ENCODE measurements at places on chromosomes 7 and 10.

GRCh38 chr10:87816898-87817608 lies 973 bp downstream of the ATAD1 start:
- no peak for DNase-seq

DNA sequence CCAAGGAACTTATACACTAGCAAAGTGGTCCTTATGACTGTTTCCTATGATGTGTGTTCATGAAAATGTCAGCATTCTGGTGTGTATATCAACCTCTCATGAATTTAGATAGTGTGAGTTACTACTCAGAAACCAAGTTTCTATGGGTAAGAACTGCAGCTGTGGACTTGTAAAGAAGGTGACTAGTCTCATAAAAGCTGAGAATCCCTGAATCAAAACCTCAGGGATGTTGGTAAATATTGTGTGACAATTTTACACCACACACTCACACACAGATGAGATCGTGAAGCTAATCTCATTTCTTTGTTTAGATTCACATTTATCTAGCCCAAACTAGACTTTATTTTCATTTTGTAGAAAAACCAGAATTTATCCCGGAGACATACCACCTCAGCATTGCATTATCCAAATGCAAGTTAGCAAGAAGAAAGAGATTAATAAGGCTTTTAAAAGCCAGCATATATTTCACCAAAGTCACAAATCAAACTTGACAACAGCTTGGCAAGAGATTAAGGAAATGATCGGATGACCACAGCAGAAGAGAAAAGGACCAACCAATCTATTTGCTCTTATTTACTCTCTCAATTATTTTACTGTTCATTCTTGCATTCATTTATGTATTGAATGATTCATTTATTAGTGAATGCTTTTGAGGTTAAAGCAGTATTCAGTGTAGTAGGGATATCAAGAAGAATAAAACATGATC lies 92.9 kb downstream of the PLXDC2 start:
- no peak for DNase-seq

DNA sequence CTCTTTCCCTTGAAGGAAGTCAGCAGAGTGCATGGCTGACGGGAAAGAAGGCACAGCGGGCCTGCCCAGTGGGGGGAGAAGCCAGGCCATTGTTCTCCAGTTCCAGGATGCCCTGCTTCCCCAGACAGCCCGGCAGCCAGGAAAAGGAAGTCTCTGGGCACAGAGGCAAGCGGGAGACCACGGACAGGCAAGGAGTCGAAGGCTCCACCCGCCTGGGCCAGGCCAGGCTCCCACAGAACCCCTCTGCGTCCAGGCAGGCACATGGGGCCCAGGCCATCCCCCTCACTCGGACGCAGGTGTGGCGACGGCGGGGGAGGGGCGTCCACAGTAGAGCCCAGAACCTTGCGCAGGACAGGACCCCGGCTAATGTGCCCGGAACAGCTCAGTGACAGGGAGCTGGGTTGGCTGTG lies 8.7 kb downstream of the GPR146 start:
- no peak for DNase-seq

DNA sequence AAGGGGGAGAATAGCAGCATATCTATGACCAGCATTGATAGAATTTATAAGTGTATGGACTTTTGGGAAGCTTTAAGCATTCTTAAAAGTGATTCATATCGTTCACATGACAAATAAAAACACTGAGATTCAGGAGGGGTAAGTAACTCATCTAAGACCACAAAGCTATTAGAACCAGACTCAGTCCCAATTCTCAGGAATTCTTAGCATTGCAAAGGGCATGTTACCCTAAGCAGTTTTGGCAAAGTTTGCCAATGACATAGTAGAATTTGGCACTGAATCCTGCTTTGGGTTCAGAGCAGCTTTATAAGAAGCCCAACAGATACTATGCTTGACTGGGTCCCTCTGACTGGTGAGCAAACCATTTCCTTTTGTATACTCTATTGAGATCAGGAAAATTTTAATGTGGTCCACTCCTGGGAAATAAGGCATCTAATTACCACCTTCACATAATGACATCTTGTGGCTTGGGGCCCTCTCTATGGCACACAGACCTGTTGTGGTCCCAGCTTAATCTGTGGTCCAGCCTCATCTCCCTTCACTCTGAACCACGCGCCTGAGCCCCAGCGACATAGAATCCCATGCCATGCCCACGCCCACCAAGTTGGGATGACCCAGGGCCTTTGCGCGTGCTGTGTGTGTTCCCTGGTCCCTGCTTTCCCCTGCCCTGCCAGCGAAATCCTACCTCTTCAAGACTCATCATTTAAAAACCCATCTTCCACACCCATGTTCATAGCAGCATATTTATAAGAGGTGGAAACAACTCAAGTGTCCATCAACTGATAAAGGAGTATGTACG lies 37.5 kb upstream of the DOCK1 start:
- DNase-seq: no peak

- no peak for DNase-seq
Measured at GRCh38 chr7:112252691-112253090, 46.2 kb downstream of the ZNF277 start.

GRCh38 chr10:97270523-97271154 lies 21.8 kb downstream of the ARHGAP19 start:
- no peak for DNase-seq

GRCh38 chr7:138286846-138287245 lies 173.2 kb upstream of the TRIM24 start:
- DNase-seq: no peak

DNA sequence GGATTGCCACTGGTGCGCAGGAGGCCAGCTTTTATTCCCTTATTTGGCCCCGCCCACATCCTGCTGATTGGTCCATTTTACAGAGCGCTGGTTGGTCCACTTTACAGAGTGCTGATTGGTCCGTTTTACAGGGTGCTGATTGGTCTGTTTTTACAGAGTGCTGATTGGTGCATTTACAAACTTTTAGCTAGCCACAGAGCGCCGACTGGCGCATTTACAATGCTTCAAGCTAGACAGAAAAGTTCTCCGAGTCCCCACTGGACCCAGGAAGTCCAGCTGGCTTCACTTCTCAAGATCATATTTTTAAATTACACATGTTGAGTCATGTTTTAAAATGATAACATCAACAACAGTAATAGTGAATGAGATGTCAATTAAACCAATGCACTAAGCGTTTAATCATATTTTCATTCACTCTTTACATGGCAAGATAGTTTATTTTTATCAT lies 128.3 kb downstream of the CUBN start:
- DNase-seq: no peak

GRCh38 chr7:115924411-115924810 lies 106.2 kb downstream of the TFEC start:
- DNase-seq: no peak

- no peak for DNase-seq
Measured at GRCh38 chr10:15305161-15305560, 65.9 kb downstream of the FAM171A1 start.

DNA sequence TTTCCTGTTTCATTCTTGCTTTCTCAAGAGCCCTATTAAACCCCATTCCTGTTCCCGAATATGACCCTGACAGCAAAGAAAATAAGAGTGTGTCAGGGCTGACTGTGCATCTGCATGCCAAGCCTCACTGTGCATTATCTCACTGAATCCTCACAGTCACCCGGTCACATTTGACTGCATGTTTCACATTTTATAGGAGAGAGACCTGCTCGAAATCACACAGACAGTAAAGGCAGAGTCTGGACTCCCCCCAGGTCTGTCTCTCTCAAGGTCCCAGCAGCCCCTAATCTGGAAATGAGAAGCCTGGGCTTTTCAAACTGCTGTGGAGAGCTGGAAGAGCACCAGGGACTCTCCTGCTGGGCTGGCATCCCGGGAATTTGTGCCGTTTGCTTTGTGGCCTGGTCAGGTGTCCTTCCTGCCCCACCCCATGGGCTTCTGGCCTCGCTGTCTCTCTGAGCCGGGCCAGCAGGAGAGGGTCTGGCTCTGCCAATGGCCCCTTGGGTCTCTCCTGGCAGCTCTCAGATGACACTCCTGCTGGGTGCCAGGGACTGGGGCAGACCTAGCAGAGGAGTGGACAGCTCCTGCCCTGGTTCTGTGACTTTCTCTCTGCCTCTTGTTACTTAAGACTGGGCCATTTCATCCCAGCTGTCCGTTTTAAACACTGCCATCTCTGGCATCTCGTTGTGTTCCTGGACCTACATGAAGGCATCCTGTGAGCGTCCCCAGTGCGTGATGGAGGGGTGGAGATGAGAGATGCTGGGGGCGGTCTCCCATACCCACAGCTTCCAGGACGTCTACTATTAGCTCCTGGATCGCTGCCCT lies 173.6 kb downstream of the ARHGAP12 start:
- DNase-seq: no peak

DNA sequence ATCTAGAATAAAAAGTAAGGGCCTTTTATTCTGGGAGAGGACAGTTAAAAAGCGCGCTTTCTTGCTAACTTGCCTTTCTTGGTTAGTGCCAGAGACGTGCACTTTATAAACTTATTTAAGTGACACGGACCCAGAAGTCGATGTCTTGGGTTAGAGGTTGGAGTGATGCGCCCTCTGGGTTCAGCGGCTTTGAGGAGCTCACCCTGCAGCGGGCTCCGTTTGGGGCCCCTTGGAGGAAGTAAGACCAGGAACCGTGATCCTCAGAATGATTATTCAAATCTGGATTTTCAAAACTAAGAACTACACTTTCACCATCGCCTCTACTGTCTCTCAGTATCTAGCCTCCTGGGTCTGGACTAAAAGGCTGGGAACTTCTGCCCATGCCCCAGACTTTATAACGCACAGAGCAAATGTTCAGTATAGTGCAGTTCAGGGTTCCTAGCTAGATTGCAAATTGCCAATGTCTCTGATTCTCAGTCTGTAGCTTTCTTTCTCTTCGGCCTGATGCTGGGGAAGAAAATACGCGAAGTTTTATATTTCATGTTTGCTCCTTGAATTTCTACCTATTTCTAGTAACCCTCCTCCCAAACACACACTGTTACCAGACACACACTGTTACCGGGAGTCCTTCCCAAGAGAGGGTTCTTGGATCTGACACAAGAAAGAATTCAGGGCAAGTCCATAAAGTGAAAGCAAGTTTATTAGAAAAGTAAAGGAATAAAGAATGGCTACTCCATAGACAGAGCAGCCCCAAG lies 18.6 kb upstream of the SMO start:
- DNase-seq: no peak

DNA sequence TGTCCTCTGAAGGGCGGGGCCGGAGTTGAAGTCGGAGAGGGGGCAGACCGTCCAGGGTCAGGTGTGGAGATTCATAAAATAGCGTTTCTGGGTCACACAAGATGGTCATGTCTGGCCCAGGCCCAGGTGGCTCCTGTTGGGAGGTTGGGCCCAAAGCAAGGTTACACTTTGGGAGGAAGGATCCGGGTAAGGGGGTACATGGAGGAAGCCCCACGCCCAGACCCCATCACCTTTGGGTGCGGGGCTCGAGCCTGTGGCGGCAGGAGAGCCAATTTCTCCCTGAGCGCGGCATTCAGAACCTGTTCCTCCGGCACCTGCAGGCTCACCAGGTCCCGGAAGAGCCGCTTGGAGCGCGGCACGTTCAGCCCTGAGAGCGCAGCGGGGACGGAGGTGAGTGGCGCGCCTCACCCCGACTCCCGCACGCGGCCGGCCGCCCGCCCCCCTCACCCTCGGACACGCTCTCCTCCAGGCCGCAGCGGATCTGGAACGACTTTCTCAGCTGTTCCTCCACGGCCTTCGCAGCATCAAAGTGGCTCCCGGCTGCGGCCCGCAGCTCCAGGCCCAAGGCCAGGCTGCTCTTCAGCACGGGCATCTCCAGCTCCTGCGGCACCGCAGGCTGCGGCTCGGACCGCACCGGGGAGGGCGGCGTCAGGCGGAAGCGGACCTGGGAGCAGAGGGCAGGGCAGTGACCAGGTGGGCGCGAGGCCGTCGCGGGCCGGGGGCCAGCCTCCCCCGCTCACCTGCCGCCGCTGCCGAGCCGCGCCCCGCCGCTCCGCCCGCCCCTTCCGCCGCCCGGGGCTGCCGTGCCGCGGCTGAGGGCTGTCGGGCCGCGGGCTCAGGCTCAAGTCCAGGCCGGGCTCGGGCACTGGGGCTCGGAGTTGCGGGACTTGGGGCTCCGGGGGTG lies 644 bp downstream of the PPP1R35 start:
- peak; percentile 68 for DNase-seq

DNA sequence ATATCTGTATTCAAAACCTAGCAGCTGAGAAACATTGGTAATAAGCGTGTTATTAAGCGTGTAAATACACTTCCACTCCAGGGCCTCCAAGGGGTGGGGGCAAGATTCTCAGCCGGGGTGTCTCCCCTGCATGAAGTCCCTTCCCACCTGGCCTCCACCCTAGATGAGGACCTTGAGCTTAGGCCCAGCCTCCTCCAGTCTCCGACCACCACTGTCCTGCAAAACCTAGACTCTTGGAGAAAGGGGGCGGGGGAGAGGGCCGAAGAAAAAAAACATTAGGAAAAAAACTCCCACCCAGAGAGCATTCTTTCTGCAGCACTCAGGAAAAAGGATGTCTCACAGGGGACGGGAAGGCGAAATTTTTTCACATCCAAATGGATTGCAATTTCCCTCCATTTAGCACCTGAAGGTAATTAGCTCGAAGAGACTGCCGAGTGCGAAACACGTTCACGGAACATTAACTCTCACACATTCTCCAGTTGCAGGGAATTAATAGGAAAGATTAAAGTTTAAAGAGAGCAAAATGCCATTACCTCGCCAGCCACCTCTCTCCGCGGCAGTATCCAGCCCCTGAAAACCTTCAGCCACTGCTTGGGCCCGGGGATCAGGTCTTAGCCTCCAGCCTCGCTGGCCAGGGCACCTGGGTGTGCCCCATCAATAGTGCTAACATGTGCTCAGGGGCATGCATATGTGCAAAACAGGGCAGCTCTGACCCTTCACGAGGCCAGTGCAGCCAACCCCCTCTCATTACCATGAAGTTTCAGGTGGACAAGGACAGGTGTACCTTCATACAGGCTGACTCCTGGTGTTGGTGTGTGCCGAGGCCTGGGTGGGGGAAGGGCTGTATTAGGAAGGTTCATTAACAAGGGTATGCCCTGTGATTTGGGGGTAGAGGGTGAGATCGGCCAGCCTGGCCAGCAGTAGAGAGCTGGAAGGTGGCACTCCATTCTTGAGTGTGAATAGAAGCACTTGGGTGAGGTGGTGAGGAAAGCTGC lies 77.2 kb downstream of the HIF1AN start:
- no peak for DNase-seq

DNA sequence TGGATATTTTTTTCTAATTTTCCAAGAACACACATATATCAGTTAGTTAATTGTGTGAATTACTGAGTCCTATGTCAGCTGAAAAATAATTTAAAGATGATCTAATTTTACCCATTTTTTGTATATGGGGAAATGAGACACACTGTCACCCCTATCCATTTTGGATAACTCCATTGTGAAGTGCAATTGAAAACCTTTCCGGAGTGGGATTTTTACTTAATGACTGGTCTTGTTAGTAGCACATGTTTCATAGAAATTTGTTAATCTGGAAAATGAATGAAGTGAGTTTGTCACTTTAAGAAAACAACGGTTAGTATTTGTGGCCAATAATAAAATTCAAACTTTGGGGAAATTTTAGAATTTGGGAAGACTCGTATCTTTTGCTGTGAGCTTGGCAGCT lies 2.0 kb downstream of the GARS1 start:
- no peak for DNase-seq
